ENCODE measurements at places on chromosomes 5 and 9.

DNA sequence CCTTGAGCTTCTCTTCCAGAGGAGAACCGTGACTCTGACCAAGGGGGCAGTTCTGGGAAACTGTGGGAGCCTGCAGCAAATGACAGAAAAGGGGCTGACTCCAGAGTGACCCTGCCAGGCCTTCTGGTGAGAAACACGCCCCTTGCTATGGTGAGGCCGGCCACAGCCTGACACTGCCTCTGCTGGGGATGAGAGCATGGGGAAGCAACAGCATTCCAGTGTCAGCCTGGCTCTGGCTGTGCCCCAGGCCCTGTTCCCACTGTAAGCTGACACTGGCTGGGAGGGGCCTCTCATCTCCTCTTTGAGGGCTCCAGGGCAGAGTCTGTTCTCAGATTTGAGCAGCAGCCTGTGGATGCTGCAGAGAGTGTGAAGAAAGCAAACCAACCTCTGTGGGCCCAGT, 180.0 kb upstream of the IL12B start:
- DNase-seq: no peak

DNA sequence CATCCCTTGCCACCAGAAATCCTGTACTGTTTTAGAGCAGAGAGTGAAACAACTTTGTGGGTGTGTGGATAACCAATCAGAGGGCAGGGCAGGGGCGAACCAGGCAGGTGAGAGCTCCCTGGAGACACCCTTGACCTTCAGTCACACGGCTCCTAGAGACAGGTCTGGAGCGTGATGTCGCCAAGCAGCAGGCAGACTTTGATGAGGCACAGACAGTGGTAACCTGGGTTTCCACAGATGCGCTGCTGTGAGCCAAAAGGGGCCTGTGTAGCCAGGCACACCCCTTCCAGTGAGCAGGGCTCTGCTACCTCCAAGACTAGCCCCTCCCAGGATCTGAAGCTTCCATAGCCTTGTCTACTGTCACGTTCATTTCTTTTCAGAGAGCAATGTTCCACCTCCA, 317.8 kb upstream of the ADCY2 start:
- DNase-seq: no peak

GRCh38 chr5:100518377-100518776, 16.8 kb upstream of the FAM174A start:
- no peak for DNase-seq

DNA sequence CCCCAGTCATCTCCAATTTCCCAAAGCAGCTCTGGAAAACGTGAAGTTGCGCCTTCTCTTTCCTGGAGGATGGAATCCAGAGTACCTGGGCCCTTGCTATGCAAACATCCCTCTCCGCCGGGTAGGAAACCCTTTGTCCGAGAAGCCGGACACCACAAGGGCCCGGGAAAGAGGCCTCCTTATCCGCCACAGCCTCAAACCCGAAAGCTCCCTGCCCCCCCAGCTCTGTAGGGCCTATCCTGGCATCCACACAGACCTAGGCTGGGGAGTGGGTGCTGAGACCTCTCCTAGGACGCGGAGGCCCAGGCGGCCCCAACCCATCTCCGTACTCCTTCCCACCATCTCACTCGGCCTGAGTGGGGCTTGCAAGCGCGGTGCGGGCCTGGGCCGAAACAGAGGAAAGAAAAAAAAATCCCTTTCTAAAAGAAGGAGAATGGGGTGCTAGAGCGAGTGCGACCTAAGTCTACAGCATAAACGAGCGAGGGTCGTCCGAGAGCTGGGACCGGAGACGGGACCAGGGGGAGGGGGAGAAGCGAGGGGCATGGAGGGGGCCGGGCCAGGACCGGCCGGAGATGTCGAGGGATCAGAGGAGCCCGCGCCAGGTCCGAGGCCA, 624 bp downstream of the FBXW11 start:
- no peak for DNase-seq

GRCh38 chr9:99445371-99445891, 223.3 kb downstream of the SEC61B start:
- DNase-seq: peak; percentile 38

GRCh38 chr9:127219520-127219919, 45.1 kb upstream of the GARNL3 start:
- DNase-seq: no peak

GRCh38 chr5:121152411-121152810, 688.3 kb downstream of the PRR16 start:
- DNase-seq: no peak

DNA sequence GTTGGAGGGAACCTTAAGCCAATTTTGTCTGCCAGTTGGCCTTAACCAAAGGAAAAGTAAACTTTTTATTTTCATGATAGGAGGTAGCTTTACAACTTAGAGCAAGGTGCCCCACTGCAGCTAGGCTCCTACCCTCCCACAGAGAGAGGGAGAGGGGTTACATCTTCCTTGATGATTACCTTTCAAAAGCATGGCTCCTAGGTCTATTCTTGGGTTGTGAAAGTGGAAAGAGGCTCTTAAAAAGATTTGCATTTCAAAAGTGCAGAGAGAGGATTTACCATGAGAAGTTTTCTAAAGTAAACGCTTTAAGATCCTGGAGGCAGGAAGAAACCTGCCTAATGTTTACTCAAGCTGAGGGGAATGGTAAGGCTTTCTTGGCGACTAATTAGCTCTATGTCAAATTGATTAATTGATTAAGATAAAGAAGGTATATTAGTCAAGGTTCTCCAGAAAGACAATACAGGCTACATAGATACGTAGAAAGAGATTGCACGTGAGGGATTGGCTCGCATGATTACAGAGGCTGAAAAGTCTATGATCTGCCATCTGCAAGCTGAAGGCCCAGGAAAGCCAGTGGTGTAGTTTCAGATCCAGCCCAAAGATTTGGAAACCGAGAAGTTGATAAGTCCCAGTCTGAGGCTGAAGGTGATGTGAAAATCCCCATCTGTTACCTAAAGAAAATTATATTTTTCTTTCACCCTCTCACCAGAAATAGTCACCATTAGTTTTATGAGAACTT, 333.8 kb upstream of the CTNND2 start:
- DNase-seq: no peak

DNA sequence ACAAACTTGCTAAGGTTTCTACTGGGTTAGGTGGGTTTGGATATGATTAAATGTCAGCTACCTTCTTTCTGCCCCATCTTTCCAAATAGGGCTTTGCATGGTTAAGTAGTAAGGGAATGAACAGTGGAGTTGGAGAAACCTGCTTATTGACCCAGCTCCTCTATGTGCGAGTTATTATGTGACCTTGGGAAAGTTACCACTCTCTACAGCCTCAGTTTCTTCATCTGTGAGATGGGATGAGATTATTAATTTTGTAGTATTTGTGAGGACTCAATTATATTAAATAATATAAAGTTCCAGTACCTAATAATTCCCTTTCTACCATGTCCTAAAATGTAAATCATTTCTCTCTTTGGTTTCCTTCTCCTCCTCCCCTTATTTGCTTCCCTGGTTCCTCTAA, 123.4 kb downstream of the GDNF start:
- DNase-seq: no peak

GRCh38 chr9:14307989-14308852, 5.7 kb downstream of the NFIB start:
- no peak for DNase-seq

DNA sequence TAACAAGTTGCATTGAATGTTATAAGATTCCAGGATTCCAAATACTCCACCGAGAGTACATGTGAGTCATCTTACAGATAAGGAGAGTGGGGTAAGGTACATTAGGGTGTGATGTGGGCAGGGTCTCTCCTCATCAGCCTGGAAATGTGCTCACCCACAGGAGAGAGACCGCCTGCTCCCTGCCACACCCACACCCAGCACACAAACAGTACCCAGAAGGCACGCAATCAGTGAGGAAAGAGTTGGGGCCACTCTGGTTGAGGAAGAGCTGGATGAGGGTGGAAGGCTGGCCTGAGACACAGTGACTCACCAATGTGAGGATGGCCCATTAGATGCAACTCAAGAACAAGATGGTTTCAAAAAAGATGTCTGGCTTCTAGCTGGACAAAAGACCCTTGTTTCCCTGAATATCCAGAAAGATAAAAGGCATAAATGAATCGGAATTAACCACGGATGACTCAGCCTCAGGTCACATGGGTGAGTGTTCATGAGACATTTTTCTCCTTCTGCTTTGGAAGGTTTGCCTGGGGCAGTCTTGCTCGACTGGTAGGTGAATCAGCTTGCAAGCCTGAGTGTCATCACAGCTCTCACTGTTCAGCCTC, 51.1 kb upstream of the LHFPL2 start:
- no peak for DNase-seq

- no peak for DNase-seq
Observed at GRCh38 chr5:96978812-96979449, 43.1 kb downstream of the LNPEP start.

GRCh38 chr5:165143741-165144140, 1638.3 kb downstream of the MAT2B start:
- no peak for DNase-seq

DNA sequence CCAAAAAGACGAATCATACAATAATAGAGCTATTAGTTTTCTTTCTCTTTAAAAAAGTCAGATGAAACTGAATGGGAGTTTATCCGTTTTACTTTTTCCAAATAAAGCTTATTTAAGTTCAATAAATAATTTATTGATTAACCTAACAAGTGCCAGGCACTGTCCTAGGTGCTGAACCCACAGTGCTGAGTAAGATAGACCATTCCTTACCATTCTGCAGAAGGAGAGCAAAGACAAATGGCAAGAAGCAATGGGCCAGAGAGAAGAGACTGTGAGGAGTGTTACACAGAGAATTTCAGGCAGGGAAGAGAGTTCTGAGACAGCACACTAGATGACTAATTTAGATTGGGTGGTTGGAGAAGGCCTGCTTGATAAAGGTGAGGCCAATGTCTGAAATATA, 127.2 kb downstream of the AUH start:
- DNase-seq: no peak

DNA sequence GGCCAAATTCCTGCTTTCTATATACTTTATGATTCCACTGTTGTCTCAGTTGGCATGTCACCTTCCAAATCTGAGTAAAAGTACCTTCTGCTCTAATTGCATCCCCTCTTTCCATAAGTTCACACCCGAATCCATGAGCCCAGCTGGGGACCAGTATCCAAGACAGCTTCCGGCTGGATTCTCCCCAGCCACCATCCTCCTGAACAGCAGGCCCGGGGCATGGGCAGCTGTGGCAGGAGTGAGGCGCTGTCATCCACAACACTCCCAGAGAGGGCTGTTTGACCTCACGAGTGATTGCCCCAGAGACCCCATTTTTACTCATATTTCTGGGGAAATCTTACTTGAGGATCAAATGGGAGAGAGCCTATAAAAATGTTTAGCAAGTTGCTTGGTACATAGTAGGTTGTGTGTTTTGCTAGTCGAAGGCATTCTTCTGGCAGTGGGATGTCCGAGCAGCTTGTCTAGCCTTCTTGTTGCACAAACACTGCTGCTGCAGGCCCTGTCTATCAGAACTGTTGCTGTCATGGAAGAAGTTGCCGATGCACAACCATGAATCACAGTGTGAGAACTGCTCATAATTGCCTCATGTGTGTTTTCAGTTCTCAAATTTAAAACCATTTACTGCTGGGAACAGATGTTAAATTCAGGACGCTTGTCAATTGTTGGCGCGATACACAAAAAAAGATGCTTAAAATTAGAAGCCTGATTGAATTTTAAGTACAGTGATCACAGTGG, 93.8 kb downstream of the HSPA4 start:
- peak; percentile 54 for DNase-seq

GRCh38 chr5:149048811-149049210, 14.1 kb downstream of the SH3TC2 start:
- DNase-seq: no peak

GRCh38 chr5:127288676-127289075, 1.9 kb upstream of the MEGF10 start:
- DNase-seq: no peak

GRCh38 chr9:132769906-132770769, 99.9 kb downstream of the GTF3C4 start:
- no peak for DNase-seq

DNA sequence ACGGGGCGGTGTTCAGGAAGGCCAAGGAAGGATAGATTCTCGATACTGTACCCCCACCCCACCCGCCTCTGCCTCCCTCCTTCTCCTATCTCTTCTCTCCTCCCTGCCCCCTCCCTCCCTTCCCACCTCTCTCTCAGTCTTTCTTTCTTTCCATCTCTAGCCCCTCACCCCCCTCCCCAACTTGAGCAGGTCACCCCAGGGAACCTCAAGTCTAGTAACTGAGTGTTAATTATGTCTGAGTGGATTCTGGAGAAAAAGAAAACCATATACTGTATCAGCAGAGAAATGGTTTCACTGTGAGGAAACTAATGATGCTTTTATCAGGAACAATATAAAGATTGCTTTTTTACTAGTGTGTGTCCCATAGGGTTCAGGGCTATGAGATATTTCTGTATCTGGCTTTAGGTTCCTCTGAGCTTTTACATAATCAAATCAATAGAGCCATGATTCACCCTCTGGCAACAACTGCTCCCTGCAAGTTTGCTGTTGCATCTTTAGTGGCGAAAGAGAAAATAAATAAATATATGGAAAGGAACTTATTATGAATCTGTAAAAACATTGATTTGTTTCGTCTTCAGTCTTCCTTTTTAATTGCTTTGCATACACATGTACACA, 639.7 kb downstream of the CCDC171 start:
- no peak for DNase-seq

DNA sequence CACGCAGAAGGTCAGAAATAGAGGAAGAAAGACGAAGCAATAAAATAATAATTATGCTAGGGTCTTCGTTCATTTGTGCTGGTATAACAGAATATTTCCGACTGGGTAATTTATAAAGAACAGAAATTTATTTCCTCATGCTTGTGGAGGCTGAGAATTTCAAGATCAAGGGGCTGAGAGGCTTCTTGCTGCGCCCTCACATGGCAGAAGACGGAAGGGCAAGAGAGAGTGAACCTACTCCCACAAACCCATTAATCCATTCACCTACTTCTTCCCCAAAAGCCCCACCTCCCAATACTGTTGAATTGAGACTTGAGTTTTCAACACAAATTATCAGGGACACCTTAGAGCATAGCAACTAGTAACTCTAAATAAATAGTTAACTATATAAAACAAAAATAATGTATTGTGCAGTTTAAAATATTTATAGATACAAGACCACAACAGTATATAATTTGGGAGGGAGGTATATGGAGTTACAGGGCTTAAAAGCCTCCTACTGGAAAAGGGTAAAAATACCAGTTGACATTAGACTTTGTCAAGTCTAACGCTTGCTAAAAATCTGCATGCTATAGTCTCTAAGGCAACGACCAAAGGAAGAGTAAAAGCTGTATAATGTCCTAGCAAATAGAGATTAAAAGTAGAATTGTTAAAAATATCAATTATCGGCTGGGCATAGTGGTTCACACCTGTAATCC, 40.3 kb upstream of the NAA35 start:
- peak; percentile 10 for DNase-seq

GRCh38 chr5:61455179-61456006, 123.3 kb downstream of the ZSWIM6 start:
- DNase-seq: no peak

All from NCI-H1694 (cell line).